ENCODE measurements at places on chromosomes 13 and 19.

GRCh38 chr13:50927701-50928100 is 18.1 kb downstream of the RNASEH2B start:
- no peak for DNase-seq

- no peak for DNase-seq
Measured at GRCh38 chr13:24827799-24828198, 63.8 kb downstream of the RNF17 start.

- no peak for DNase-seq
Measured at GRCh38 chr19:58353717-58354477, 605 bp upstream of the A1BG start.

- DNase-seq = peak; percentile 53
Measured at GRCh38 chr13:97114651-97115050, 107.5 kb upstream of the MBNL2 start.

GRCh38 chr13:97403893-97404750 is 29.8 kb upstream of the RAP2A start:
- peak; percentile 59 for DNase-seq

- DNase-seq = no peak
Measured at GRCh38 chr13:83935566-83935965, 53.3 kb upstream of the SLITRK1 start.

GRCh38 chr13:107842562-107843180 is 372.7 kb downstream of the LIG4 start:
- DNase-seq = no peak

- DNase-seq = no peak
Measured at GRCh38 chr13:28220166-28220565, 81.8 kb downstream of the PAN3 start.

GRCh38 chr19:14731200-14731599 is 41.4 kb downstream of the ZNF333 start:
- DNase-seq = no peak

- DNase-seq = no peak
Measured at GRCh38 chr19:42443944-42444398, 1.2 kb upstream of the CXCL17 start.

DNA sequence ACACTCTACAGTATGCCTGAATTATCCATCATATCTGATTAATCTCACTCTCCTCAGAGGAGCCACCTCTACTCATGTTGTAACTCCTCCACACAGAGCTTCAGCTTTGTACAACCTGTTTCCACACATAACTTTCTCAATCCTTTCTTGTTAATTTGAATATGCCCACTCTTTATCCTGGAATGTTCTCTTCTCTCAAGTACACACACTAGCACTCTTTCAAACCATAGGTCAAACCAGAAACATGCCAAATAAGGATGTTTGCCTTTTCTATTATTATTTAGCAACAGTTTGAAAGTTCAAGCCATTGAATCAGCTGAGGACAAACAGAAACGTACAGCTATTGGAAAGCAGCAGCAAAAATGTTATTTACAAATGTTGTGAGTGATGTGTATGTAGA is 110.3 kb downstream of the MIPEP start:
- DNase-seq = no peak

- DNase-seq = no peak
Measured at GRCh38 chr19:22595918-22596341, 38.2 kb upstream of the ZNF492 start.

GRCh38 chr19:11261971-11262839 is at the start of gene DOCK6:
TSS of gene DOCK6 (minus strand) at chr19:11262524. CDS start at chr19:11262440, 84 bp downstream.
- no peak for DNase-seq

- DNase-seq = no peak
Measured at GRCh38 chr13:113971471-113972231, 2.2 kb downstream of the C13orf46 start.

- peak; percentile 18 for DNase-seq
Measured at GRCh38 chr13:51955281-51955771, 55.9 kb downstream of the ATP7B start.

- DNase-seq = no peak
Measured at GRCh38 chr19:42469311-42470235, 26.8 kb upstream of the CXCL17 start.

GRCh38 chr13:100630555-100630954 is 42.0 kb upstream of the GGACT start:
- peak; percentile 81 for DNase-seq

DNA sequence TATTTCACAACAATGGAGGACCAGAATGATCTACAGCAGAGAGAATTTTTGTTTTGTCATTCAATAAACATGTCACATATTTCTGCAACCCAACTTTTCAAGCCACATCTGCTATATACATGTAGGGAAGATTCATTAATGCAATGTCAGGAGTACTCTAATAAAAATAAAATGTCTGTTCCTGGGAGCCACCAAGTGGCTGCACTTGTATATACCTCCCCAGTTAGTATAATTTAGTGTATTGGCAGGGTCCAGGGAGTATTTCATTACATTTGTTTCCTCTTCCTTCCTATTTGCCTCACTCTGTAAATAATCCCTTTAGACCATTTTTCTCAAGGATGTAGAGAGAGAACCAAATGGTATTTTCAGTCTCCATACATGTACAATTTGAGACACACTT is 1169.0 kb downstream of the DIAPH3 start:
- no peak for DNase-seq

DNA sequence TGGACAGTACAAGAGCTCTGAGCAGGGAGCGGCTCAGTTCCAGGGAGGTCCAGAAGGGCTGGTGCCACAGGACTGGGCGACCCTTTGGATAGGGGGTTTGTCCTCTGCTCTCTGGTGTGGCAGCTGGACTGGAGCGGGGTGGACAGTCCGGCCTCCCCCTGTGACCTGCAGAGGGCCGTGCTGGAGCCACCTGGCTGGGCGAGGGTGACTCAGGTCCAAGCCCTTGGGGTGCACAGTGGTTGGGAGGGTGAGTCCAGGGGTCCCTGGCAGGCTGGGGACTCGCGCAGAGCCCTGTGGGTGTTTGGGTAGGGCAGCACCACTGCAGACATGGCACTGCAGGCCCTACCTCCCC is 7.2 kb downstream of the SSBP4 start:
- DNase-seq = no peak

DNA sequence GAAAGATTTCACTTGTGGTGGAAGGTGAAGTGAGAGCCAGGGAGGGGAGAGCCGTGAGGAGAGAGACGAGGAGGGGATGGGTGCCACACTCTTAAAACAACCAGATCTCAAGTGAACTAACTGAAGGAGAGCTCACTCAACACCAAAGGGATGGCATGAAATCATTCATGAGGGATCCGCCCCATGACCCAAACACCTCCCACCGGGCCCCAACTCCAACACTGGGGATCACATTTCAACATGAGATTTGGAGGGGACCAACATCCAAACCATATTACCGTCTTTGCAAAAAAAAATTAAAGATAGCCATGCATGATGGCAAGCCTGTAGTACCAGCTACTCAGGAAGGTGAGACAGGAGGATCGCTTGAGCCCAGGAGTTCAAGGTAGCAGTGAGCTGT is 34.9 kb upstream of the POP4 start:
- no peak for DNase-seq

- no peak for DNase-seq
Measured at GRCh38 chr13:31775686-31776085, 36.4 kb downstream of the RXFP2 start.

- DNase-seq = no peak
Measured at GRCh38 chr19:15859187-15859586, 38.7 kb downstream of the CYP4F2 start.

DNA sequence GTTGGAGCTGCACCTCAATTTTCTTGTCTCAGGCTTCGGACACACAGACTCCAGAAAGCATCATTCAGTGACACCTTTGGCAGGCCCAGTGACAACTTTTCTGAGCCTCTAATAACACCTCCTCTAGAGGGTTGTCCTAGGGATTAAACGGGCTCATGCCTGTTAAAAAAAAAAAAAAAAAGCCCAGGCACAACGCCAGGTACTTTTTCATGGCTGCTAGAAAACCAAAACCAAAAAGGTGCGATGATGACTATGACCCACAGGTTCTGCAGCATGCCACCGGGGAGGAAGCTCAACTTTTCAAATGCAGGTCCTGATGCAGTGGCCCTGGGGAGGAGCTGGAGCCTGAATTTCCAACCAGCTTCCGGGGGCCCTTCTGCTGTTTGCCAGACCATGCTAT is 184.2 kb downstream of the ABCC4 start:
- no peak for DNase-seq

DNA sequence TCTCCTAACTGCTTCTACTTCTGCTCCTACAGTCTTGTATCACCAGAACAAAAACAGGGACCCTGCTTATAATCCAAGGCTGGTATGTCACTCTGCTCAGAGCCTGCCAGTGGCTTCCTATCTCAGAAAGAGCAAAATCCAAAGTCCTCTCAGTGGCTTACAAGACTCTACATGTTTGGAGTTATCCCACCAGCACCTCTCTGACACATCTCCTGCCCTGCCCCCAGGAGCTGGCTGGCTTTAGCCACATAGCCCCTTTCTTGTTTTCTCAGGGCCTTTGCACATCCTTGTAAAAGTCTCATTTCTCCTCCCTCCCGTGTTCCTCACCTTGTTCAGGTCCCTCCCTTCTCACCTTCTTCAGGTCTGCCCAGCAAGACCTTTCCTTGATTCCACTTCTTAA is 2.2 kb upstream of the KCTD12 start:
- no peak for DNase-seq

DNA sequence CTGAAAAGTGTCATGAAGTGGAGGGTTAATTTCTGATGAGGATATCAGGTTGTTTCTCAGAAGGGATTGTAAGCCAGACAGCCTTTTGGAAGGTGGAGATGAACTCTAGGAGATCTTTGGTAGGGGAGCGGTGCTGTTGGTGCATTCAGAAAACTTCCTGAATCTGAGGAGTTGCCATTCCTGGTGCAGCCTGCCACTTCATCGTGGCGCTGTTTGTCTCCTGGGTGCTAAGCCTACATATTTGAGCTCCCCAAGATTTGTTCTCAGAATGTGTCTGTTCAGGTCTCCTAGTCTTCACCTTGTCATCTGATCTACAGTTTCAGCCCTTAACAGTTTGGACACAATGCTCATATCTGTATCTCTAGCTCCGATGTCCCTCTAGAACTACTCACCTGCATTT is 285.6 kb downstream of the MTUS2 start:
- DNase-seq = no peak

DNA sequence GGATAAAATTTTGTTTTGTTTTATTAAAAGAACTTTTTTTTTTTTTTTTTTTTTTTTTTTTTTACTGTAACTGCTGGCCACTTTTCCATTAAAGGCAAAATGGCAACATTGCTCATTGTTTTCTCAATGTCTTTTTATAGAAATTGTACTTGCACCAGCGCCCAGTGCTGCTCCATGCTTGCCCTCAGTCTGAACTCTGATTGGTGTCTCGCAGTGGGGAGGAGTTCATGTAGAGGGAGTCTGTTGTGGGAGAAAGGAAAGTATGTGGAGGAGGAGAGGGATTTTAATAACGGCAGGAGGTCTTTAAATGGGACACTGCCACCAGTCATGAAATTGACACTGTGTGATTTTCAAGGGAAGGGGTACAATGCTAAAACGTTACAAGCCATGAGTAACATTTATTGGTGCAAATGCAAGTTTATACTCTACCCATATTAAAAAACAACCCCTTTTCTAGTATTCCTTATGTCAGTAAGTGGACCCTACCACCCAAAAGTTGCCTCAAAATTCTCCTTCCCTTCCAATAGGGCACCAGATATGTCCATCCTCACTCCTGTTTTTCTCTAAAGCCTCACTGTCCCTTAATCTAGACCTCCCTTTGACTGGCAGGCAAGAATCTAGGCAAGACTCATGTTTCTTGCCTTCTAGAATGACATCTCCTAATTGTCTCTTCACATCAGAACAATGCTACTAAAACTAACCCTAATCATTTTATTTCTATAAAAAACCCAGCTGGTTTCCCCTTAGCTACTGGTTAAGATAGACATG is 3.2 kb downstream of the RASL11A start:
- DNase-seq = no peak

DNA sequence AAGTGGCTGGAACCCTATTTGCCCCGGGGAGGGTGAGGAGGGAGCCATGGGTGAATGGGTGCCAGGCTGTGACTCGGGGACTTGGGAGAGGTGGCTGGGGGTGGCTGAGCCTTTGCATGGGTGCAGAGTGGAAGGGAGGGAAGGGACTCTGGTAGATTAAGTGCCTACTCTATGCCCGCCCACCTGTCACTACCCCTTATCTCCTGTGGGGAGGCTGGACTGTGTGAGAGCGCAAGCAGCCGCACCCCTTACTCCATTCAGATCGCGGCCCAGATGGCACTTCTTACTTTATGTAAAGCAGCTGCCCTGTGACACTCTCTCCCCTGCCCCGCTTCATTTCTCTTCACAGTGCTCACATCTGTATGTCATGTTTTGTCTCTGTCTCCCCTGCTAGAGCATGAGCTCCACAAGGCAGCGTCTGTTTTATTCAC is 2.9 kb downstream of the KASH5 start:
- no peak for DNase-seq

GRCh38 chr19:4474514-4475022 is 2.5 kb downstream of the HDGFL2 start:
- DNase-seq = peak; percentile 92

GRCh38 chr13:51862957-51863356 is 1.2 kb downstream of the CCDC70 start:
- DNase-seq = no peak

- DNase-seq = no peak
Measured at GRCh38 chr13:50919277-50919676, 9.7 kb downstream of the RNASEH2B start.

DNA sequence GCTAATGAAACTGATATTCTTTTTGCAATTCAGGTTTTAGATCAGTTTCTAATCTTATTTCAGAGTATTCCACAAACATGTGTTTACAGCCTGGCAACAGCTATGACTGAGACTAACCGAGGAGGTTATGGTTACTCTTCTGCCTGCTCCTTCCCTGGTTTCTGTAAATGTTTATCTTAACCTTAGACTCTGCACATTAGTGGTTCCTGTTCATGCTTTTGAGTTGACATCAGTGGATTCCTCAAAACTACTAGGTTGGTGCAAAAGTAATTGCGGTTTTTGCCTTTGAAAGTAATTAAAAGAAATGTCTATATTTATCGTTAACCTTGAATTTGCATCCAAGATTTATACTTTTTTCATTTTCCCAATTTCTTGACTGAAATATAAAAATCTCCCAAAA is 237.0 kb upstream of the TSHZ3 start:
- DNase-seq = no peak

DNA sequence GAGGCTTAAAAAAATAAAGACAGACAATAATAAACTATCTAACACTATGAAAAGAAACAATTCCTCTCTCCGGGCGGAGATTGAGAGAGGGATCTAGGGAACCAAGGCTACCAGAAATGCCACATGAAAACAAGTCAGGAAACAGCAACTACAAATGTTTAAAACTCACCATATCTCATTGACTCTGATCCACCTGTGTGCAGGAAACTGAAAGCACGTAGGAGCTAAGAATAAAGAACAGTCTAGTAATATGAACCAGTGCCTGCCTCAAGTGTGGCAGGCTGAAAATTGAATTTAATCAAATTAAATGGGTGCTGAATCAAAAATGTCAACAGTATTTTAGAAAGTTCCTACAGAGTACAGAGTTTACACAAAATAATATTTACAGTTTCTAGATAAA is 1701.0 kb downstream of the SLITRK5 start:
- DNase-seq = no peak

DNA sequence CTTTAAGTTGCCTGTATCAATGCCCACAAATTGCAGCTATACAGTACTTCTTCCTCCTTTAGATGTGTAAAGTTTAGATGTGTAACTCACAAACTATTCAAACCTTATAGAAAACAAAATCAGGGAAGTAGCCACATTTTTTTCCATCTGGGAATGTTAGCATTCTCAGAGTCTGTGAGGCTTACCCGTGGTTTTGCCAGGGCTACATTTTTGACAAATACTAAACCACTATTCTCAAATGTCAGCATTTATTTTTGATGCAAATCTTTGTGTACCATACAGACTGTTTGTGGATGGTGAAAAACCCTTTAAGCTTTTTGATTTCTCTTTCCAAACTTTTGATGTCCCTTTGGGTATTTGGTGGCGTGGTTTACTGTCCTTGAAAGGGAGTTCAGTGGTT is 216.4 kb downstream of the POSTN start:
- DNase-seq = no peak
